Tibial nerve (tissue), 4 donors: ENCODE measurements at places on chromosomes 16 and 17. TPM values are rescaled to one million over a fixed set of nuclear protein-coding genes. Genes with fewer than 3 reads are reported as not detected.

GRCh38 chr16:2515180-2515851 lies 1.6 kb downstream of the ATP6V0C start:
- DNase-seq = no peak

GRCh38 chr17:79109584-79109983 lies 35.0 kb downstream of the ENGASE start:
- no peak for DNase-seq

GRCh38 chr17:8119581-8120519 lies 1.5 kb upstream of the ALOXE3 start:
- peak; percentile 89 for DNase-seq

- no peak for DNase-seq
Observed at GRCh38 chr16:17067882-17068281, 402.9 kb downstream of the XYLT1 start.

DNA sequence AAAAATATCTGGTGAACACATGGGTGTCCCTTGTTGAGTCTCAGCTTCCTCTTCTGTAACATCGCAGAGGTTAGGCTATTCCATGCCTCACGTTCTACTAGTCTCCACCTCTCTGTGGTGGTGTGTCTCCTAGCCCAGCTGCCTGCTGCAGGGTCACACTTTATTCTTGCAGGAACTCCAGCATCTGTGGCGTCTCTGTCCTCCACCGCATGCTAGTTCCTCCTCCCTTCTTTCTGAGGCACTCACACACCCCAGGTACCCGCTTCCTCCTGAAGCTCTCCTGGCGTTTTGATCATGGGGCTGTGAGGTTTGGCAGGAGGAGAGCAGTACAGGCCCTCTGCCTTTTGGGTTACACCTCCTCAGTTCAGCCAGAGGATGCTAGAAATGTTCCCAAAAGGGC lies 9.9 kb upstream of the TEX2 start:
- no peak for DNase-seq

GRCh38 chr16:3856367-3857141 lies 24.0 kb downstream of the CREBBP start:
- no peak for DNase-seq

CYGB gene
- 40.2 TPM for total RNA-seq

DNA sequence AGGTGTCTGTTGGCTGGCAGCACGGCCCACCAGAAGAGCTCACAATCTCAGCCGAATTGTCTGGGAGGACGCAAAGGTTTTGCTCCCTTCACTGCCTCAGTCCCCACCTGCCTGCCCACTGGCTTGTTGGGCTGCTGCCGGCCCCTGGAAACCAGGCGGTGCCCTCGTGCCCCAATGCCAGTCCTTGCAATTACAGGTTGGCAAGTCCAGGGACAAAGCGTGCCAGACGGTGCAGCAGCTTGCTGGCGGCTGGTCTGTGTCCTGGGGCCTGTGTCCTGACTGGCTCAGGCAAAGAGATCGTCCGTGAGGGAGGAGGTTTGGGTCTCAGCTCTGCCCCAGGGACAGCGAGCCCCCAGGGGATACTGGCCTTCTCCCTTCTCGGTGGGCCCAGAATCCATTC lies 24.6 kb upstream of the SPNS2 start:
- DNase-seq = no peak

GRCh38 chr16:56874800-56875199 lies 9.8 kb downstream of the SLC12A3 start:
- DNase-seq = no peak

ZP2 gene
- total RNA-seq = not detected

CA7 gene
- total RNA-seq = not detected

DNASE1L2 gene
- 0.44 TPM for total RNA-seq

TBX2 gene
- total RNA-seq = 23.2 TPM

GRCh38 chr16:52548261-52549010 lies 1.5 kb upstream of the TOX3 start:
- no peak for DNase-seq

DNA sequence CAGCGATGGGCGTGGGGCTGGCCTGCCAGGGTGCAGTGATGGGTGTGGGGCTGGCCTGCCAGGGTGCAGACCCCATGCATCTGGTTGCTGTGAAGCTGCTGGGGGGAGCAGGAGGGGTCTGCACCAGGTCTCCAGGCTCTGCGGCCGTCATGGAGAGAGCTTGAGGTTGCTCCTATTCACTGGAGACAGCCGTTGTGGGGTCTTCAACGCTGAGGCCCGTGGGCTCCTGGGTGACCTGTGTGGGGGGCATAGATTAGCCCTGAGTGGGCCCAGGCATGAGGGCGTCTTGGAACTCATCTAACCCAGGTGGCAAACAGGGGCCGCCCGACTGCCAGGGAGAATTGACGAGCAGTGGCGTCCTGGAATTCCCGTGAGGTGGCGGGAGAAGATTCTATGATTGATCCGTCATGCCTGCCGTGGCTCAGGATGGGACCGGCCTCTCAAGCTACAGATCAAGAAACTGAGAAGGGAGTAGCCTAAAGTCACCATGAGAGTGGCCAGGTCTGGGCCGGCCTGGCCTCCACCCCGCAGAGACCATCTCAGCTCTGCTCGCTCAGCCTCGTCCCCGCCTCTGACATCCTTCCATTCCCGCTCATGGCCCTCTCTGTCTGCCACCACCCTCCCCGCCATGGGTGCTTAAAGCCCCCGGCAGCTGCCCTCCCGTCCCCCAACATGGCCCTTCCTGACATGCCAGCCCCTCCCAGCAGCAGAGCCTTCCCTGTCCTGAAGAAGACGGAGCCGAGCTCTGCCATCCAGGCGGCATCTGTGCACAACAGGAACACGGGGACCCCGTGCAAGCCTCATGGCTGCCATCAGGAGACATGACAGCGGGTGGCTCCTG lies 50.7 kb upstream of the ACSF3 start:
- no peak for DNase-seq

GRCh38 chr16:85197611-85198566 lies 85.6 kb upstream of the CIBAR2 start:
- DNase-seq = no peak

GRCh38 chr17:79748295-79749099 lies 17.8 kb downstream of the ENPP7 start:
- no peak for DNase-seq

DNA sequence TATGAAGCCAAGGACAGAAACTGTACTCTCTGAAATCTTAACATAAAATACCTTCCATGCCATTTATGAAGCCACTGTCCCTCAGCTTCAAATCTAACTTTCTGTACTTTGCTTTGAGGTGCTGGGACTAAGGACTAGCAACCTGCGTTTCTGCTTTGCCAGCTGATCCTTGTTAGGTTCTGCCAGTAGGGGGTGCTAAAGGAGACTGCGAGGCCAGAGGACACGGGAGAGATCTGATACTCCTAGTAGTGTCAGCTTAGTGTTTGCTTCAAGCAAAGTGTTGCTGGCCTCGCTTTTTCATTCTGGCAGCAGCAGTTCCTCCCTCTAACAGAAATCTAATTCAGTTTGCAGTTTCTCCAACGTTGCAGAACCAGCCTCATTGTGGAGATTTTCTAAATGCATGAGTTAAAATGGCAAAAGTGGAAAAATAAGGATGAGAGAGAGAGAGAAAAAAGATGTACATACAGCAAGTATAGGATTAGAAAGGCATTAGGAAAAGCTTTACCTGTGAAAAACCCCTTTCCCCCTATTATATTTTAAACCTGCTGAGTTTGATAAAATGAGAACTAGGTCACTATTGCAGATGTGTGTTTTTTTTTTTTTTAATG lies 297.5 kb downstream of the CA10 start:
- DNase-seq = no peak

PRDM7 gene
- not detected for total RNA-seq

GRCh38 chr17:44862278-44862914 lies 14.7 kb downstream of the HIGD1B start:
- DNase-seq = no peak

- DNase-seq = no peak
Observed at GRCh38 chr16:55489119-55489955, 10.3 kb downstream of the MMP2 start.

DNA sequence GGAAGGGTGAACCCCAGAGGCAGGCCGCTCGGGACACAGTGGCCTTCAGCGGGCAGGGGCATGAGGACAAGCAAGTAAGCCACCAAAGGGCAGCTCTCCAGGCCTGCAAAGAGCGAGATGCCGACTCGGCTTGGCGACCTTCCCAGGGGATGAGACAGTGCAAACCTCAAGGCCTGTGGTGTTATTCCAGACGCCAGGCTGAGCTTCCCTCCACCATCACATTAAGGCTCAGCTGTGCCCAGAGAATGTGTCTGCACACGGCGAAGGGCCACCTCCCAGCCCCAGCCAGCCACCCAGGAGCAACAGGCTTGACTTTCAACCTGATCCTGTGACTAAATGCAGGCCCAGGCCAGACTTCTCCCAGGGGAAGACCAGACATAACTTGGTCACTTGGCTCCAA lies 251.4 kb downstream of the SOX9 start:
- DNase-seq = no peak

DNA sequence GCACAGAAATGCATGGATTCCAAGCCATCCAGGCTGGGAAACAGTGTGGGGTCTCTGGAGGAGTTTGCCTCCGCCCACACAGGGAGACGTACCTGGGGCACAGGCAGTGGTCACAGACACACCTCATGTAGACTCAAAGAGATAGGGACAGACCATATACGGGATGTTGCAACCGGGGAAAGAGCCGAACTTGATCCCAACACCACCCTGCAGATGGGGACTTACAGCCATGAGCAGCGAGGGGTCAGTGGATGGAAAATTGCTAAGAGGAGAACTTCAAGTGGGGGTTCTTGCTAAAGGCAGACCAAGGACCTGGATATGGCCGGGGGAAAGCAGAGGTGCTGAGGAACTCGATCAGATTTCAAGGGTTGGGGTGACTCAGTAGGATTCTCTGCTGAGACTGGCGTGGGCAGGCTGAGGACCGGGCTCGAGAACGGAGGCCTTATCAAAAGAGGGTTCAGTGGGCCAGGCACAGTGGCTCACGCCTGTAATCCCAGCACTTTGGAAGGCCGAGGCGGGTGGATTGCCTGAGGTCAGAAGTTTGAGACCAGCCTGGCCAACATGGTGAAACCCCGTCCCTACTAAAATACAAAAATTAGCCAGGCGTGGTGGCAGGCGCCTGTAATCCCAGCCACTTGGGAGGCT lies 12.0 kb upstream of the DNAH17 start:
- DNase-seq = no peak

- no peak for DNase-seq
Observed at GRCh38 chr17:77853191-77853977, 105.1 kb upstream of the TNRC6C start.

DNA sequence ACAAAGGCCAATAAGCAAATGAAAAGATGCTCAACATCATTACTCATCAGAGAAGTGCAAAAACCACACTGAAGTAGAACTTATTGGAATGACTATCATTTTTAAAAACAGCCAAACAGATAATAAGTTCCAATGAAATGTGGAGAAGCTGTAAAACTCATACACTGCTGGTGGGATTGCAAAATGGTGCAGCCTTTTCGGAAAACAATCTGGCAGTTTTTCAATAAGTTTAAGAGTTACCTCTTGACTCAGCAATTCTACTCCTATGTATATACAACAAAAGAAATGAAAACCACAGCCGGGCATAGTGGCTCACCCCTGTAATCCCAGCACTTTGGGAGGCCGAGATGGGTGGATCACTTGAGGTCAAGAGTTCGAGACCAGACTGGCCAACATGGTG lies 49.3 kb downstream of the AKAP10 start:
- DNase-seq = no peak

GRCh38 chr17:64171041-64171440 lies 41.1 kb upstream of the ERN1 start:
- DNase-seq = no peak

RCVRN gene
- total RNA-seq = not detected

DNA sequence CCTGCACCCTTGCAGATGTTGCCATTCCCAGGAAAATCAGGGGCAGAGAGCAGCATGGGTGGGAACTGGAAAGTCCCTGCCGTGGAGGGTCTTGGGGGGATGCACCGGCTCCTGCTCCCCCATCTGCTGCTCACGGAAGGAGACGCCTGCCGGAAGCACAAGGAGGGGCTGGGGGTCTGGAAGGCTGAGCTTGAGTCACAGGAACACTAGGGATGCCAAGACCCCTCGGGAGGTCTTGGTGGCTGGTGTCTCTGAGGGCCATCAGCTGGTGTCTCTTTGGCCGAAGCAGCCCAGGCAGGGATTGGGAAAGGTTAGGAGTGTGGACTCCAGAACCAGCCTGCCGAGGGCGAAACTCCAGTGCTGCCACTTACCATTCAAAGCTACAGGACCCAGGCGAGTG lies 29.4 kb upstream of the GNA13 start:
- DNase-seq = no peak

DNA sequence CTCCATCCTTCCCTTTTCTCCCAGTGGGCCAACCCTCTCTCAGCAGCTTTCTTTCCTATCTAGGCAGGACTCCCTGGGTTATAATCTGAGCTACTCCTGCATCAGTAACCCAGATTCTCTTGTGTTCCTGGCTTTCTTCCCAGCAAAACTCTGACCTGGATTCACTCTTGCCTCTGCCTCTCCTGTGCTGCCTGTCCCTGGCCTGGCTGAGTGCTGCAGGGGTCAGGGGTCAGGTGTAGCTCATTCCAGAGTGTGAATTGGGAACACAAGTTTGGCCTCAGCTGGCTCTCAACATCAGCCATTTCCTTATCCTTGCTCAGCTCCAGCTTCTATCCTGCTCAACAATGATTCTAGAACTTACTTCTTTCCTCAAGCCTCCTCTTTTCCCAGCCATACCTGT lies 2.5 kb upstream of the ST6GALNAC2 start:
- DNase-seq = no peak

CCL17 gene
- total RNA-seq = not detected

SLX1A gene
- total RNA-seq = 52.5 TPM

HOXB3 gene
- 8.0 TPM for total RNA-seq

DNA sequence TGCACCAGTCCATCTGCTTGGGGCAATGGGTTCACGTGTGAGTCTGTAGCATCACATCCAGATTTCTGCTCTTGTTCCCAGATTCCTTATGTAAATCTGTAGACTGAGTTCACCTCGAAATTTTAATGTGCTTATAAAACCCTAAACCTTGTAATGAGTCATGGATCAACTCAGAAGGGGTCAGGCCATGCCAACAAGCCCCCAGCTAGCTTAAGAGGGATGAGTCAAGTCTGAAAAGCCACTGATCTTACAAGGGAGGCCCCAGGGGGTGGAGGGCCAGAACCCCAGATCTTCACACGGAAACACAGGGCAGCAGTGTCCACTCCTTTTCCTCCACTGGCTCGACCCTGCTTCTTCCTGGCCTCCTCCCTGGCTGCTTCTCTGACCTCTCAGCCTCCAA lies 399.1 kb upstream of the CDH5 start:
- no peak for DNase-seq

GRCh38 chr16:56708525-56709442 lies 21.1 kb upstream of the NUP93 start:
- no peak for DNase-seq

DNA sequence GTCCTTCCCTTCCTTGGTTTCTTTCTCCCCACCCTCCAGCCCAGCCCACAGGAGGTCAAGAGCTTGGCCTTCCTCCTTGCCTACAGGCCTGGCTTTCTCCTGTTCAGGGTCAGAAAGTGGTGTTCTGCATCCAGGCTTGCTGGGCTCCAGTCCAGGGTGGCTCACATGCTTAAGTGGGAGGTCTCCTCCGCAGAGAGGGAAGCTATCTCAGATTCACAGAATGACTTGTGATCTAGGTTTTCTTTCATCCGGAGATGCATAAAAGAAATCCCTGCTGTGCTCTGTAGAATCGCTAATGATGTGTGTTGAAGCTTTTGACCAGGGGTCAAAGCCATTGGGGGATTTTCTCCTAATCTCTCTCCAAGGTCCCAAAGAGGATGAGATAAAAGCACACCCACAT lies 382.3 kb upstream of the EEF2KMT start:
- no peak for DNase-seq

PLA2G10 gene
- not detected for total RNA-seq

GRCh38 chr17:13477180-13477611 lies 124.5 kb downstream of the HS3ST3A1 start:
- DNase-seq = no peak
